GM23338 (cell line): ENCODE measurements at places on chromosomes 11 and 22.
A peak's percentile ranks its signal among the peaks of the same experiment; 100 is the strongest.

GRCh38 chr22:37459206-37459605, 27.0 kb downstream of the MFNG start:
- no peak for DNase-seq

GRCh38 chr11:95483339-95483738, 252.3 kb upstream of the SESN3 start:
- DNase-seq = no peak

GRCh38 chr11:75869661-75870455, 54.8 kb downstream of the UVRAG start:
- no peak for DNase-seq

GRCh38 chr22:27317971-27318428, 483.6 kb downstream of the MN1 start:
- no peak for DNase-seq

- peak; percentile 53 for DNase-seq
These were observed 126.5 kb downstream of the VPREB1 start for GRCh38 chr22:22371031-22371541.

GRCh38 chr11:6350043-6350442, 29.7 kb upstream of the CAVIN3 start:
- DNase-seq = no peak

DNA sequence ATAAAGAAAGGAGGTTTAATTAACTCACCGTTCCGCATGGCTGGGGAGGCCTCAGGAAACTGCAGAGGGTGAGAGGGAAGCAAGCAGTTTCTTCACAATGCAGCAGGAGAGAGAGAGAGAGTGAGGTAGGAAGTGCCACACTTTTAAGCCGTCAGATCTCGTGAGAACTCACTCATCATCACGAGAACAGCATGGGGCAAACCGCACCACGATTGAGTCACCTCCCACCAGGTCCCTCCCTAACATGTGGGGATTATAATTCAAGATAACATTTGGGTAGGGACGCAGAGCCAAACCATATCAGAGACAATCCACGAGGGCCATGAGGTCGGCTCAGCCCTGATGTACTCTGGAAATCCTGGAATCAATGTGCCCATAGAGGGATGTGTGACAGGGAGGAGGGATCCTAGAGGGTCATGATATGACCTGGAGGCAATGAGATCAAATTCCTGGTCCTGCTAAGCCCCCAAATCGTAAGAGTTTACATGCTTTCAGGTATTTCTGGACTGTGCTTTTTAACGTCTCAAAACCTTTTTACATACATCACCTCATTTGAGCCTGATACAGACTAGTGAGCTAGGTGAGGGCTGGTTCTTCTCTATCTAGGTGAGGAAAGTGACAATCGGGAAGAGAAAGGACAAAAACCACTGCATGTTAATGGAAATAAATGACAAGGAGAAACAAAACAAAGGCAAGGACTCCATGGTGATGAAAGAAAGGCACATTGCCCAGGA, 19.5 kb upstream of the RASSF10 start:
- no peak for DNase-seq

- DNase-seq = no peak
These were observed 103.3 kb downstream of the UVRAG start for GRCh38 chr11:75918331-75918730.

DNA sequence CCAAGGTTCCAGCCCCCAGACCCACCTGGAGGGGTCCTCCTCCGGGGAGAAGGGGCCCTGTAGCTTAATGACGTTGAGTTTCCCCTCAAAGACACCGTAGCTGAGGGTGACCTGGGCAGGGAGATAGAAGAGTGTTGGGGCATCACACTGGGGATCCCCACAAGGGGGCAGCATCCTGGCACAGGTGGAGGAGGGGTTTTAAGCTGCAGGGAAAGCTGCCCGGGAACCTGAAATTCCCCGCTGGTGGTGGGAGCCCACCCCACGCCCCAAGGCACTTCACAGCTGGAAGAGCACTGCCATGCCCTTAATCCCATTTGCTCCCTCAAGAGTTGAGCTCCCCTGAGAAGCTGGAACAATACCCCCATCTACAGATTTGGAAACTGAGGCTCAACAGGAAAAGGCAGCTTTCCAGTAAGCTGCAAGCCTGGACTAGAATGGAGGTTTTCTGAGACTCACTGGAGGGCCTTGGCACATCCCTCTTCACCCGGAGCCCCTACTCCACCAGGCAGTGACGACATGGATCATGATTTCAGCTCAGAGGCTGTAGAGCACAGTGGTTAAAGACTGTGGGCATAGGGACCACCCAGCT, 13.7 kb downstream of the MFNG start:
- peak; percentile 81 for DNase-seq

DNA sequence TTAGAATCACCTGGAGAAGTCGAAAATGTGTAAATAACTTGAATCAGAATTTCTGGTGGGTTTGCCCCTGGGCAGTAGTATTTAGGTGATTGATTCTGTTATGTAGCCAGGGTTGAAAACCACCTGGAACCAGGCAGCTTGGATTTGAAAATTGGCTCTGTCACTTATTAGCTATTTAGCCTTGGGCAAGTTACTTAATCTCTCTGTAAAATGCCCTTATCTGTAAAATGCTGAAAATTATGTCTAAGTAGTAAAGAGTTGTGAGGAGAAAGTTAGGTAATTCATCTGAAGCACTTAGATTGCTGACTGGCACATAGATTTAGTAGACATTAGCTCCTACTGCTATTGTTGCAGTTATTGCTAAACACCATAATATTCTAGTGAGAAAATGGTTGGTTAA, 49.3 kb downstream of the PPME1 start:
- DNase-seq = no peak

DNA sequence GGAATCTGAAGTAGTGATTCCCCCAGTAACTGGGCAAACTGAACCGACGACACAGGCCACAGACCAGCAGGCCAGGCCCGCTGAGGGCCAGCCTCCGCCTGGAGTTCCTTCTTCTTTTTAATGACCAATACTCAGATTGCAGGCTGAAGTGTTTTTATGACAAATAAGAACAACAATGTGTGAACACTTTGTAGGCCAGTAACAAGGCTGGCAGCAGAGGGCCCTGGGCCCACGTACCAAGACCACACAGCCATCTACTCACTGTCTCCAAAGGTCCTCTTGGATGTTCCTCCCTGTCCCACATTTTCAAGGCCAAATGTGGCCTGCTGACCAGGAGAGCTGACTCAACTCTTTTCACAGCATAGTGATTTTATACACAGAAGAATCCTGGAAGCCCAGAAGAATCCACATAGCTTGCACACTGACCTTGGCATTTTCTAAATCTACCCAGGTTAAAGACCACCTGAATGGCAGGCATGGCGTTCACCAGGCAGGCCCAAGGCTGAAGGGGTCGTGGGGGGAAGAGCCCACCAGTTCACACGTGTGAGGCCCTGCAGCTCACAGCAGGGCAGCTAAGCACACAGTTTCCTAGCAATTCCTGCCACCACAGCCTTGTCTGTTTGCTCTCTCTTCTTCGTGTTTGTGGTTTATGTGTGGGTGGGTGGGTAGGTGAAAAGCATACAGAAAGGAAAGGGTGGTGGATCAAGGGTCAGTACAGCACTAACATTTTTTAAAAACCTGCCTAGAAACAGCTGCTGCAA, 13.3 kb downstream of the SMCO4 start:
- DNase-seq = no peak

DNA sequence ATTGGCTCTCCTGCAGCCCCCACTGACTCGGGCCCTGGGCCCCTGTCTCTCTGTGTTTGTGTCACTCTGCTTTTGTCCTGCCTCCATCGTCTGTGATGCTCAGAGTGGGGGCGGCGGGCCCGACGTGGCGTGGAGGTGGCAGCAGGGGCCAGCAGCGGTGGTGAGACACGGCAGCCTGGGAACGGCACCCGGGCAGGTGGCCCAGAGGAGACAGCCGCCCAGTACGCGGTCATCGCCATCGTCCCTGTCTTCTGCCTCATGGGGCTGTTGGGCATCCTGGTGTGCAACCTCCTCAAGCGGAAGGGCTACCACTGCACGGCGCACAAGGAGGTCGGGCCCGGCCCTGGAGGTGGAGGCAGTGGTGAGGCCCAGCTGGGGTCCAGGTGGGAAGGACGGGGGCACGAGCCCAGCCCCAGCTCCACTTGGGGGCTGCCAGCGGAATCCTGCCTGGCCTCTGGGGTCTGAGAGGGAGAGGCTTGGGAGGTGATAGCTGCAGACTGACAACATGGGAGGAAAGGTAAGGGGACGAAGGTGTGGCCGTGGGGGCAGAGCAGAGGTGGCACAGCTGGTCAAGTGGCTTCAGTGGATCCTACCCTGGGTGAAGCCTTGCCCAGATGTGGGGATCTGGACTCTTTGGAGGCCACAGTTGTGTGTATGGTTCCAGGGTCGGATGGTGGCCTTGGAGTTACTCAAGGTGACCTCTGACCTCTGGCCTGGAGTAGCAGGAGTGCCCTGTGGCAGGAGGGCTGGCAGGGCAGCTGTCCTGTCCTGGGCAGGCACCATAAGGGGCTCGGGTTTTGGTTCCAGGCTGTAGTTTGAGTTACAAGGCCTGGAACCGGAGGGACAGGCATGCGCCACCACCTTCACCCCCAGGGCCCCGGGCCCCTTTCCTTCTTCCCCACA, 16.2 kb downstream of the RELT start:
- DNase-seq = no peak

- no peak for DNase-seq
These were observed 674.4 kb downstream of the CNTN5 start for GRCh38 chr11:99695106-99695505.

DNA sequence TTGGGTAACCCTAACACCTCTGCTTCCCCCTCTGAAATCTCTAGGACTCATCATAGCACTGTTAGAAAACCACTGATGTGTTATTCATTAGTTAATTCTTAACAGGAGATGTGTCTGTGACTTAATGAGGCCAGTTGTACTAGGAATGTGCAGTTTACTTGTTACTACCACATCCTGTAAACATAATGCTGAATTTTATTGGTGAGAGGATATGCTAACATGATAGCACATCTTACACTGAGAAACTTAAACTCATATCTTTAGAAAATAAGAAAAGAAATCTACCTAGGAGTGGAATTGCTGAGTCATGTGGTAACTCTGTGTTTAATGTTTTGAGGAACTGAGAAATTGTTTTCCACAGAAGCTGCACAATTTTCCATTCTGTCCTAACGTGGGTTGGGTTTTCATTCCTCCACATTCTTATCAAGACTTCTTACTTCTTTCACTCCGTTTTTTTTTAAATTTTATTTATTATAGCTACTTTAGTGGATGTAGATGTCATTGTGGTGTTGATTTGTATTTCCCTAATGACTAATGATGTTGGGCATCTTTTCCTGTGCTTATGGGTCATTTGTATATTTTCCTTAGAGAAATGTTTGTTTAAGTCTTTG, 33.7 kb downstream of the RNF121 start:
- DNase-seq = no peak

- peak; percentile 35 for DNase-seq
These were observed 14.9 kb downstream of the VSIG10L2 start for GRCh38 chr11:125960771-125961170.

DNA sequence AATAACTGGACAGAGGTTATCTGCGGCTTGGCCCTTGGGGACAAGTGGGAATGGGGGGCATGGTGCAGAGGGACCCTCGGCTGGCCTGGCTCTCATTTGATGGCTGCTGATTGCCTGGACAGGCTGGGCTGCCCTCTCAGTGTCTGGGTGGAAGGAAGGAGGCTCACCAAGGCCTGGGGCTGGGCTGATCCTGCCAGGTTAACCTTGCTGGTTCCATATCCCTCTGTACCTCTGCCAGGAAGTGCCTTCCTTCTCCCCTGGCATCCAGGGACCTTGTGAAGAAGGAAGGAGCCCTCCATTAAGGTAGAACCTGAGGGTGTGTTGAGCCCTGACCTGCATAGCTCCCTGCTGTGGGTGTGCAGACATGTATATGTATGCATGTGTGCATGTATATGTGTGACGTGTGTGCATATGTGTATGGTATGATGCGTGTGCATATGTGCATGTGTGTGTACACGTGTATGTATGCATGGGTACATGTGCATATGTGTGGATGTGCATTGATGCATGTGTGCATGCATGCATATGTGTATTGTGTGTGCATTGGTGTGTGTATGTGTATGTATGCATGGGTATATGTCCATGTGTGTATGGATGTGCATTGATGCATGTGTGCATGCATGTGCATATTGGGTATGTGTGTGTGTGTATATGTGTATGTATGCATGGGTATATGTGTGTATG, 433.9 kb downstream of the TBC1D22A start:
- no peak for DNase-seq

- DNase-seq = no peak
These were observed 961 bp downstream of the SUSD2 start for GRCh38 chr22:24181996-24182899.

DNA sequence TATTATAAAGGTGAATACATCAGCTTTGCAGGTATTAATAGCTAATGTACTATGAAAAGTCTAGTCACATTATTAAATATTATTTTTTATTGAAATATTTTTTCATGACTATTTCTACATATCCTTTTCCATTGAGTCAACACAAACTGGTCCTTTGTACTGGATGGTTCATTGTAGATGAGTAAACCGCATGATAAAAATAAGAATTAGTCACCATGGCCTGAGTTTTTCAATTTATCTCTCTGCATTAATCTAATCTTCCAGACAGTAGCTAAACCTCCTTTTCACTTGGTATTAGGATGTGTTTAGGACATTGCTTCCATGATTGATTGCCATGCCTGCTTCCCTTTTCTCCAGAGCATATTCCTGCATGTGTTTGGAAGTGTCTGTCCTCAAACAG, 439.4 kb upstream of the ARHGAP42 start:
- DNase-seq = no peak

- DNase-seq = no peak
These were observed 15.9 kb downstream of the IL10RA start for GRCh38 chr11:118002010-118002540.

DNA sequence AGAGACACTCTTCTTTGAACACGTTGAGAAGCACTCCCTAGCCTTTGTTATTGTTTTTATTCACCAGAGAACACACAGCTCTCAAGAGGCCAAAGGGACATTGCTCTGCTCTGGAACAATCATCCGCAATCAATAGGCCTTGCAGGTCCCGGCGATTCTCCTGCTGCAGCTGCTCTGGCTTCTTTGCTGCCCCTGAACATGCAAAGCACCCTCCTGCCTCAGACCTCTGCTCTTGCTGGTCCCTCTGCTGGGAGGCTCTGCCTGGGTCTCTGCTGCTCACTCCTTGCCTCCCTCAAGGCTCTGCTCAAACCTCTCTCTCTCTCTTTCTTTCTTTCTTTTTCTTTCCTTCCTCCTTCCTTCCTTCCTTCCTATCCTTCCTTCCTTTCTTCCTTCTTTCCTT, 232.7 kb downstream of the DSCAML1 start:
- DNase-seq = no peak

- DNase-seq = no peak
These were observed 5.4 kb downstream of the PLA2G6 start for GRCh38 chr22:38176170-38176741.

DNA sequence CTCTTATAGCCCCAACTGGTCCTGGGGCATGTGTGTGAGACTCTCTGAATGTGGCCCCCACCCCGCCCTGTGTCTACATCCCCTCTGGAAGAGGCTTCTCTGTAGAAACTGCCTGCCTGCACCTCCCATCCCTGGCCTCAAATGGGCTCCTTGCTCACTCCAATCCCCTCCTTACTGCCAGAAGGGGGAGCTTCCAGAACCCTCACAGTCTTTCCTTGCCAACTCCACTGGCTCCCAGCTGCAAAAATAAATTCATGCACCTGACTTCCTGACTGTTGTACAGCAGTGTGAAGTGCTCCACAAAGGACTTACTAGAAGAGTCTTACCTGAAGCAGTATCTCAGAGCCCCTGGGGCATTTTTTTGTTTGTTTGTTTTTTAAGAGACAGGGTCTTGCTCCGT, 15.2 kb upstream of the SERPIND1 start:
- DNase-seq = peak; percentile 55

GRCh38 chr22:30265823-30266444, 717 bp downstream of the OSM start:
- no peak for DNase-seq

- DNase-seq = no peak
These were observed 4.9 kb upstream of the PPARA start for GRCh38 chr22:46145361-46145851.

- no peak for DNase-seq
These were observed 23.2 kb downstream of the PRR14L start for GRCh38 chr22:31726692-31727091.
